ENCODE measurements at places on chromosomes 6 and 20. TPM values are rescaled to one million over a fixed set of nuclear protein-coding genes. Genes with fewer than 3 reads are reported as not detected.

DNA sequence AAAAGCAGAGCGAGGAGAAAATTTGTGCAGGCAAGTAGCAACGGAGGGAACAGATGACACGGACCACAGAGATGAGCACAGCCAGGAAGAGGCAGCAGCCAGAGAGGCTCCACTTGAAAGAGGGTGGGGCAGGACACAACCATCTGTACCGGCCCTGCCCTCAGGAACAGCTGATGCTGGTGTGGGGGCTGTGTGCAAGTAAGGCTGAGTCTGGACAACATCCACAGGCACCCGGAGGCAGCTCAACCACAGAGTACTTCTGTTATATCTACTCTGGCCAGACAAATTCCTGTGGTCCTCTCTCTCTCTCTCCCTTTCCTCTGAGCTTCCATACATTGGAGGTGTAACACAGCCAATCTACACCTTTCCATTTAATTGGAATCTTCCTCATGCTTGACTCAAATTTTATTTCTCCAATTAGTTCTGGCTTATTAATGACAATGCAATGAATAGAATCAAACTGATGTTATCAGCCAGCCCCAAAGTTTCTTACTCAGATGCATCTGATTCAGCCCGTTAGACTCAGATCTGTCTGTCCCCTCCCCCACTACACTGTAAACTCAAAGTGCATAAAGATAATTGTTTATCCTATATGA, 24.9 kb downstream of the KIF13A start:
- H3K36me3 ChIP-seq, result no peaks in the 10 kb centered on the region
- H3K4me1 ChIP-seq, result no peaks in the 10 kb centered on the region
- H3K27ac ChIP-seq, result no peak overlapping the region
- no peak for DNase-seq
- H3K27me3 ChIP-seq, result no peaks in the 10 kb centered on the region

- H3K4me3 ChIP-seq, result no peak overlapping the region
- no peak for DNase-seq
- no peaks in the 10 kb centered on the region for H3K36me3 ChIP-seq
- peaks cover 3% of the 10 kb centered on the region for H3K4me1 ChIP-seq
- no peak overlapping the region for H3K27ac ChIP-seq
Observed at GRCh38 chr20:10978019-10978702, 304.4 kb upstream of the JAG1 start.

DNA sequence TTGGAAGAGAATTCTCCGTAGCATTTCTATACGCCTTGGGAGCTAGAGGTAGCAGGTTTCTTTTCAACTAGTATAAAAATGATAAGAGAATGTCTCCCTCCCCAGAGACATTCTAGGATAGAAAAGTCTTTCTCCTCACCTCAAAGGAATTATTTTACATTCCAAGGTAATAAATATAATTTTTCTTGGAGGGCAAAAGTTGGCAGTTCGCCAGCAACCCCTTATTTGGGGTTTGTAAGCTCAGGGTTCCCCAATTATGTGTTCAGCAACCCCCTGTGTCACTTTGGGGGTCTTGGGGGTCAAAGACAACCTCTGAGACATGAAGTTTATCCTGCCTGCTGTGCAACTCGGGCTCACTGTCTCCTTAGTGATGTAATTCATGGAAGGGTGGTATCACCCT, 58.3 kb downstream of the THEMIS start:
- no peaks in the 10 kb centered on the region for H3K36me3 ChIP-seq
- peaks cover 2% of the 10 kb centered on the region for H3K4me1 ChIP-seq
- no peak for DNase-seq
- H3K27me3 ChIP-seq, result no peaks in the 10 kb centered on the region
- no peak overlapping the region for H3K27ac ChIP-seq

DNA sequence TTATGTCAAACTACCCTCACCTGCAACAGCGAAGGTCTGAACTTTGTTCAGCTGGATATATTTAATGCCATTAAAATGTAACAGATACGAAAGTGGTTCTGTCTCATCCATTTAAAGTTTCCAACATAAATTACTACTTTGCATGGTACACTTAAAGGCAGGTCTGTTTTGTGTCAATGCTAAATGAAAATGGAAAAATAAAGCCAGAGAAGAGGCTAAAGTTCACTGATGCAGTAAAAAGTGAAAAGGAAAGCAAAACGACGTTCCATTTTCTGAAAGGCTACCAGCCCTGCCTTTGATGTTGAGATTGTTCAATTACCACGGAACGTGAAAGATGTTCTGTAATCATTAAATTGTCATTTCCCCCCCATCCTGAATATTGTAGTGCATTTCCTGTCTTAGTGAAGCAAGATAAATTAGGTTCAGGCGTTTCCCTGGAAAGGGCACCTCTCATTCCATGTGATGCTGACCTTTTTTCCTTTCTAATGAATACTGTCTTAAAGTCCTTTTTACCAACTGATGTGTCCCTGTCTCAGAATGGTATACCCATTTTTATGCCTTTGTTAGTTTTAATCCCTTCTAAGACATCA, 334.7 kb upstream of the JAG1 start:
- no peaks in the 10 kb centered on the region for H3K36me3 ChIP-seq
- peaks cover 8% of the 10 kb centered on the region for H3K27me3 ChIP-seq
- no peaks in the 10 kb centered on the region for H3K4me1 ChIP-seq
- DNase-seq, result no peak

Gene RIN2
- 36.1 TPM for total RNA-seq

Gene SLC4A11
- total RNA-seq, result 2.0 TPM
